ENCODE measurements at places on chromosomes 7 and 10.

- no peak for DNase-seq
Observed at GRCh38 chr7:83101530-83101929, 61.2 kb downstream of the PCLO start.

GRCh38 chr7:115851291-115851690, 179.3 kb downstream of the TFEC start:
- peak; percentile 28 for DNase-seq

- no peak for DNase-seq
Observed at GRCh38 chr10:122549636-122550035, 10.9 kb upstream of the DMBT1 start.

- no peak for DNase-seq
Observed at GRCh38 chr10:21090609-21091082, 193.5 kb upstream of the NEBL start.

DNA sequence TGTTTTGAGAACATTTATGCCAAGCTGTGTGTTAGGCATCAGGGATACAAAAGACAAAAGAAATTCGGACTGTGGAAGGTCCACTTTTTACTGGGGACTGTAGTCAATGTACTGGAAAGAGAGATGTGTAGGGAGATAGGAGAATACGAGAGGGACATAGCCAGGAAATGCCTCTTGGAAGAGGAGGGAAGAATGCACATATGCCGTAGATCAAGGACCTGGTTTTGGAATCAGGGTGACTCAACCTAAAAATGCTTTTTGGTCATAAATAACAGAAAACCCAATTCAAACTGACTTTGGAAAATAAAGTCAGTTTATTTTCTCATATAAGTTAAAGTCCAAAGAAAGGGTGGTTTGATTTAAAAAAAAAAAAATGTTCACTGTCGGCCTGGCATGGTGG, 140.3 kb upstream of the TCF7L2 start:
- DNase-seq: no peak

DNA sequence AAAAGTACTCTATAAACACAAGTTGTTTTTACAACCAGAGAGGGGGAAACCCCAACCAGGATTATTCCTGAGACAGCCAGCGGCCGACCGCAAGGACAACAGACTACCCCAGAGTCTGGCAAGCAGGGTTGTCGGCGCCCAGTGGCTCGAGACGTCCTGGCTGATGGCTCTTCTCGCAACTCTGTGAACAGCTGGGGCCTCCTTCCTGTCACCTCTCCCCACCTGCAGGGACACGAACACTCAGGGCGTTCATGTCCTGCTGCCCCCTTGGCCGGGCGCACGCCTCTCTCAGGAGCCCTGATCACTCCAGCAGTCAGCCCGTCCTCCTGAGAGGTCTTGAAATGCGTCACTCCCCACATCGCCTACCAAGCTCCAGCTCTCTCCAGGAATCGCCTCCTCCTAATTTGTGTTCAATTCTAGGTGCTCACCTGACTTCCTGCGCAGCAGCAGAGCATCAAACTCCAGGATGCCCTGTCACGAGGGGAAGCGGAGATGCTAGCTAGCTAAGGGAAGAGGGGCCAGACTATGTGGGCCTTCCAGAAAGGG, 66.4 kb upstream of the TNRC18 start:
- peak; percentile 76 for DNase-seq

DNA sequence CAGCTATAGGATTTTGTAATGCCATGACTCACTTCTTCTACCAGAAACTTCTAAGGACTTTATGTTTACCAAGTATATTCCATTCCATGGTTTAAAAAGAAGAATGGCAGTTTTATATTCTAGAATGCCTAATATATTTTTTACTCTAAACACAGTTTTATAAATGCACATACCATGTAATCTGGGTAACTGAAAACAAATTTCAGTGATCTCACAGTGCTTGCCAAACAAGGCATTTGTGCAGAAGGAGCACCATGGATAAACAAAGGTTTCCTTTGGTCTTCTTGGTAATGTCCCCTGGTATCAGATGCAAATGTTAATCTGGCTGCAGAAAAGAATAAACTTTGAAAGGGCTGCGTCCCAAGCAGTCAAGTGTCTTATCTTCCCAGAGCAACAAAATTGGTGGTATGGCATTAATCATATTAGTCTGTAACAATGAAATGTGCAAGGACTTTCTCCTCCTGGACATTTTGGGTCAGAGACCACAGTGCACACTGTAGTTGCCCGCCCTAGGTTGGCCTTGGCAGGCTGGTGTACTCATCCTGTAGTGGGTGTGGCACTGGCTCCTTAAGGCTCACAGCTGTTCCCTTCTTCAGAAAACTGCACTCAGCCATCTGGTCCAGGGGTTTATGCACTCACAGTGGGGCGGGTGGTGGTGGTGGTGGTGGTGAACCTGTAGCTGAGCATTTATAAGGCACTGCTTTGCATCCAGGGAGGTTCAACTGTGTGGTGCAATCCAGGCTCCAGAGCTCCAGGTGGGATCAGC, 56.7 kb downstream of the LAMB4 start:
- DNase-seq: no peak

DNA sequence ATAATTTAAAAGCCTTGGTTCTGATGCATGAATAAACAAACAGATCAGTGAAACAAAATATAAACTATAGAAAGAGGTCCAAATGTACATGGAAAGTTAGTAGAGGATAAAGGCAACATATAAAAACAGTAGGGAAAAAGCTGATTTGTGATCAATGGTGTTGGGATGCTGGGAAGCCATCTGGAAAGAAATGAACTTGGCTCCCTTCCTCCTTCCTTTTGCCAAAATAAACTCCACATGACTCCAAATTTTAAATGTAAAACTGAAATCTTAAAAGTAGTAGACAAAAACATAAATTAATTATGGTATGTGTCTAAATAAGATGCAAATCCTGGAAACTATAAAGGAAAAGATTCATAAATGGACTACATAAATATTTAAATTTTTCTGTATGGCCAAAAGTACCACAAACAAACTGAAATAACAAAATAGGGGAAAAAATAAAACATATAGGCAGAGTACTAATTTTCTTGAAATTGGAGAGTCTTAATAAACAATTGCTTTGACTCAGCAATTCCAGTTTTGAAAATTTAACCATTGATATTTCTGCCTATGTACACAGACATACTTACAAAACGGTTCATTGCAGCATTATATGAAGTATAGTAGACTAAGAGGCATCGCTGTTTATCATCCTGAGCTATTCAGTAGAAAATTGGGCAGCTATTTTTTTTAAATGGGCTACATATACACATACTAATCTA, 77.0 kb upstream of the TRIM24 start:
- no peak for DNase-seq

DNA sequence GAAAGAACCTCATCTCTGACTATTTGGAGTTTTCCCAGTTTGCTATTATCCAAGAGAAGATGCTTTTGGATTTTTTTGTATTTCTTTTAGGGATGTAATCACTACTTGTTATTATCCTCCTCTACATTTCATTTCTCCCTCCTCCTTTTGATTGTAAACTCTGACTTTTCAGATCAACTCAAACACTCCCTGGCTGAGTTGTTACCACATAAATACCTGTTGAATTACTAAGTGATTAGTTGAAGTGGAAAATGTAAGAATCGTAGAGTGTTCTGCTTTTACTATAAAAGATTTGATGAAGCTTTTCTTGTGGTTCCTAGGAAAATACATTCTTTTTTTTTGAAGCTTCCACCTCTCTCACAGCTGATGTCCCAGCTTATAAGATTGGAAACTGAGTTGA, 164.1 kb upstream of the C1GALT1 start:
- no peak for DNase-seq

- no peak for DNase-seq
Observed at GRCh38 chr10:78934532-78934898, 134.3 kb upstream of the ZMIZ1 start.

DNA sequence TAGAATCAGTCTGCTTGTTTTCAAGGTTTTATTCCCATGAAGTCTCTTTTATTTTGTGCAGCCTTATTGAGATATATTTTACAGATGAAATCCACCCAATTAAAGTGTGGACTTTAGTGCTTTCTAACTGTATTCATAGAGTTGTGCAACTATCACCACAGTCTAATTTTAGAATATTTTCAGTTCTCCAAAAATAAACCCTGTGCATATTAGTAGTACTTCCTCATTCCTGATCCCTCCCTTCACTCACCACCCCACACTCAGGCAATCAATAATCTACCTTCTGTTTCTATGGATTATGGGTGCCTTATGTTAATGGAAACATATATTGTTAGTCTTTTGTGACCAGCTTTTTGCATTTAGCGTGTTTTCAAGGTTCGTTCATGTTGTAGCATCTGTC, 185.7 kb upstream of the TMEM72 start:
- no peak for DNase-seq

- DNase-seq: peak; percentile 96
Observed at GRCh38 chr10:110737886-110738634, 93.9 kb downstream of the RBM20 start.

- no peak for DNase-seq
Observed at GRCh38 chr7:116113310-116113709, 82.7 kb upstream of the TFEC start.

DNA sequence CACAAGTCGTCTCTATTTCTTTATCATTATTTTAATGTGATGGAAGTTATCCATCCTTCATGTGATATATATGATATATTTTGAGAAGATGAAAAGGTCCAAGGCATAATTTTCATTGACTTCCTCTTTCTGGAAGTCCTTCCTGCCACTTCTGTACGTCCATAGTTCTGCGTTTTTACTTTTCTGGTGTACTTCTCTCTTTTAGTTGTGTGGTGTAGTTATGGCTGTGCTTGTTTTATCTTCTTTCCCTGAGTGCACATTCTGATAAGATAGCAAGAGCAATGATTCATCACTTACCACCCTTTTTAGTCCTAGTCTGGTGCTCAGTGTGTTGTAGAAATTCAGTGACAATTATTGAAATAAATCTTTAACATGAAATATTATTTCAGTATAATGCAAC, 231.3 kb upstream of the FERD3L start:
- peak; percentile 57 for DNase-seq

DNA sequence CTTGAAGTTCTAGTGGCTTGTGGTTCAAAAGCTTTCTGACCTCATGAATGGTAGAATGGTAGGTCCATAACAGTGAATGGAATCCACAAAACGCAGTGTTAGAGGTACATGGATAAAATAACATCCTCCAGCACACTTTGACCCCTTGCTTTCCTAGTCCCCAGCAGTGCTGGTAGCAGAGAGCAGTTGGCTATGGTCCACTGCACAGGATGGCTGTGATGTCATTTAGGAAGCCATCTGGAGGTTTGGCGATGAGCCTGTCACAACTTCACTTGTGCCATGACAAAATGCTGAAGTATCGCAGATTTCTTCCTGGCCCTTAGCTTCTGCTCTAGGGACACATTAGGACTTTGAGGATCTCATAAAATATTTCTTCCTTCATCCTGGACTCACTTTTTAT, 300.0 kb upstream of the FZD8 start:
- DNase-seq: no peak

DNA sequence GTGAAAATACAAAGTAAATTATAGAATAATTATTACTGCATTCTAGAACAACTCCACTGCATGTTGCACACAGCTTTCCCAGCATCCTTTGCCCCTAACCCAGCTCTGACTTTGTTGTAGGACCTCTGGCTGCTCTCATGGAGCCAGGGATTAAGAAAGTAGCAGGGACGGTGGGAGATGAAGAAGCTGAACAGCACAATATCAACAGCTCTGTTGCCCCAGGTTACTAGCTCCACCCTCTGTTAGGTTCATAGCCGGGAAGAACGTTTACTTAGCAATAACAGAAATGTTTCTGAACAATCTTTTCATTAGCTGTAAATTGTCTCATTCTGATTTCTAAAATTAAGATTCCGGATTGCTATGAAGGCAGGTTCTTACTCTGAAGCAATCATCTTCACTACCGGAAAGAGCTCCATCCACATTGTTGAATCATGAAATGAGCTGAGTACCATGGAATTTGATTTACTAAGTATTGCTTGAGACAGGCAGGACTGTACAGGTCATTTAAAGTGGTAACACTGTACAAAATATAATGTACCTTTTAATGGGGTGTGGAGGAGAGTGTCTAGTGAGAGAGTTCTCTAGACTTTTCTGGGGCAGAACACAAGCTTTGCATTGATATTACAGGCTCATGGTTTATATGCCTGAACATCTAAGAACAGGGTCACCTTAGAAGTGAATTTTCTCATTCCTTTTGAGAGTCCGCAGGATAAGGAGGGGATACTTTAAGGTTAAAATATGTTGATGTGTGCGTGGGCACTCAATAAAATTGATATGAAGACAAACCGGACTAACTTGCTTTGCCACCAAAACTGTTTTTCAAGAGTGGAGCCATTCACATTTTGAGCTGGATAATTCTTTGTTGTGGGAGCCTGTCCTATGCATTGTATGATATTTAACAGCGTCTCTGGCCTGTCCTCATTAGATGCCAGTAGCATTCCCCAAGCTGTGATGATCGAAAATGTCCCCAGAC, 20.8 kb upstream of the RAB18 start:
- peak; percentile 1 for DNase-seq

DNA sequence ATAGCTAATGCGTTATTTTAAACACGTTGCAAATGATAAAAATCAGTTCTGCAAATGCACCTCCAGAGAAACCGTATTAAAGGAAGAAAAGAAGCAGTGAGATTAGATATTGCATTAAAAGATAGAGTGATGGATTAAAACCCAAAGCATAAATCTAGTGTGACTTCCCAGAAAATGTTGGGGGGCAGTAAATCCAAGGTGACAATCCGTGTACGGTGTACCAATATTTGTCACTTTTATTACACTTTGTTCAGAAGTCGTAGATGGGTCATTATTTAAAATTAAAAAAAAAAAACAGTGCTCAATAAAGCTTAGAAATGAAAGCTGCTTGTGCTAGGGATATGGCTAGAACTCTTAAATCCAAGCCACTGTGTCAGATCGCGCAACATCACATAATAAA, 106.4 kb downstream of the TMEM130 start:
- DNase-seq: no peak

- DNase-seq: no peak
Observed at GRCh38 chr7:112076324-112076723, 129.9 kb downstream of the DOCK4 start.

- no peak for DNase-seq
Observed at GRCh38 chr7:78039790-78040776, 241.5 kb downstream of the PHTF2 start.

GRCh38 chr10:119269737-119270136, 62.4 kb downstream of the GRK5 start:
- DNase-seq: no peak

- DNase-seq: no peak
Observed at GRCh38 chr7:101624246-101625001, 4.7 kb downstream of the MYL10 start.

GRCh38 chr7:127766831-127767459, 115.0 kb downstream of the SND1 start:
- DNase-seq: no peak

- no peak for DNase-seq
Observed at GRCh38 chr10:88879534-88880281, at the start of gene STAMBPL1. Gene STAMBPL1 (plus strand): TSS chr10:88880245. CDS start chr10:88901709, 21,464 bp downstream.

- DNase-seq: no peak
Observed at GRCh38 chr7:68440866-68441265, 1157.4 kb upstream of the AUTS2 start.

Measured in brain microvascular endothelial cell (primary cell).